Fibroblast of the aortic adventitia (primary cell): ENCODE measurements at places on chromosomes 4 and X. TPM values are rescaled to one million over a fixed set of nuclear protein-coding genes. Genes with fewer than 3 reads are reported as not detected.

The GUCY1B1 gene
- 2.0 and 7.0 TPM in 2 replicates for total RNA-seq

The JADE1 gene
- total RNA-seq = 20.0 and 25.8 TPM in 2 replicates

The TBC1D8B gene
- 17.1 and 17.3 TPM in 2 replicates for total RNA-seq

The LSM6 gene
- 26.2 and 32.2 TPM in 2 replicates for total RNA-seq

DNA sequence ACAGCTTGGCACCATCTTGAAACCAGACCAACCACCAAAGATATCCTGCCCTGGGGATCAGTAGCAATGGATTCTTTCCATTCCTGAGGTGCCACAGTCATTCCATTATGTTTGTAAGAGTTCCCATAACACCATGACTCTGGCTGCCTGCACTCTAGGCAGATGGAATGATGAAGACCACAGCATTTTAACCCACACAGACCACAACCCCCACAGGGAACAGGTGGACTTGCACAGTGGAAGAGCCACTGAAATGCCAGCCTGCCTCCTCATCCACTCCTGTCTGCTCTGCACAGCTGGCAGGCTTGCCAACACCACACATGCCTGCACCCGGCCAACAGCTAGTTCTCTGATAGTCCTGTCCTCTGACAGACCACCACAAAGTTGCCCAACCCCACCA is 2362.2 kb upstream of the AGA start:
- no peak for DNase-seq

DNA sequence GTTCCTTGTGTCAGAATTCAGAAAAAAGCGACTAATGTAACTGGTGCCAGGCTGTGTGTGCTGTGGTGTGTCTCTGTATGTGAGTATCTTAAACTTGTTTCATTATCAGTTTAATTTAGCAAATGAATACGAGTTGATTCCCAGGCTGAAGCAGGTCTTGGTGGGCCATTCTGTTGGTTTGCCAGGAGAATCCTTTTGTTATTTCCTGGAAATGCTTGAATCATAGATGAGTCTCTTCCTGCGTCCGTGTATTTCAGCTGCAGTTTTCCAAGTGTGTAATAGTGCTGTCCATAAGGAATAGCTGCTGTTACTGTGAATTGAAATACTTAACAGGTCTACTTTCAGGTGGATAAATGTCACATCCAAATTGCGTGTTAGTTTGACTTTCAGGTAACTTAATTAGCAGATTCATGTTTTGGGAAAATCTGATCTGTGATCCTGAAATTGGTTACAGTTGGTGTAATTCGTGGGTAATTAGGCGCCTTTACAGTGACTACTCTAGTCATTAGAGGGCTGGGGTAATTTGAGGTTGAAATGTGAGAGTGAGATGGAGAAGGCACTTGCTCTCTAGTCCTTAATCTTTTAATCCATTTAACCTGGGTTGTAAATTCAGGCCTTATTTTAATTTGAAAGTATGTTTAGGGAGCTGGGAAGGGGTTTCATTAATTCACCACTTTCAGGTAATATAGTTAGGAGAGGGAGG is 23.8 kb downstream of the TMEM131L start:
- peak; percentile 56 for DNase-seq

- no peak for DNase-seq
Measured at GRCh38 chr4:104967034-104967401, 179.7 kb upstream of the TET2 start.

DNA sequence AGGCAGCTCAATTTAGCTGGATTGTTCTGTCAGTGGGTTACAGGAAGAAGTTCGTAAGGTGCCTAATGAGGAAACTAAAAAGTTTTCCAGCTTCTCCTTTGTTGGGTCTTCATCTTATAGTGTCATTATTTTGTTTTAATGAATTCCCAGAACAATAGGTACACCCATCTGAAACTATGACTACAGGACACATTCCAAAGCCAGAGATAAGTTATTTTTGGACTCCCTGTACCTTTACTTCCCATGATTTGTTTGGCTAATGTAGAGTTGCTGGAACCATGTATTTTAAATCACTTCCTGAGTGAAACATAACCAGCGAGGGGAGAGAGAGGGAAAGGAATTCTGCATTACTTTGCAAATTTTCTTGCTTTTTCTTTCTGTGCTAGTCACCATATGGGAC is 114.0 kb downstream of the CLCN5 start:
- peak; percentile 45 for DNase-seq

- no peak for DNase-seq
Measured at GRCh38 chr4:27916452-27917184, 1056.0 kb downstream of the STIM2 start.
